Sigmoid colon (tissue), 7 donors: ENCODE measurements at places on chromosomes 5 and 9. TPM values are rescaled to one million over a fixed set of nuclear protein-coding genes. Genes with fewer than 3 reads are reported as not detected.

DNA sequence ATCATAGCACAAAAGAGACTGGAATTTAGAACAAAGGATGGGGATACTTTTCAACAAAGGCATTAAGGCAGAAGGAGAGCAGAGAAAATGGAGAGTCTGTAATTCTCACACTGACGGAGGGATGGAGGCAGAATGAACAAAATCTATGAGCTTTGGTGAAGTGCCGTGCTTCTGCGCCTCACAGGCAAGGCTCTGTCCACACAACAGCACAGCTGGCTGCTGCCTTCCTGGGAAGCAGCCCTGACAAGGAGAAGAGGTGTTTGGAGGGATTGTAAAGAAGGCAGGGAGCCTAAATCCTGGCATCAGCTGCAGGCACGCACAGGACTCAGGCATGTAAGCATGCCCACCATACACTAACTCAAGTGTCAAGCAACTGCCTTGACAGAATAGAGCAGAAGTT is 485.2 kb upstream of the KIF2A start:
- H3K36me3 ChIP-seq, result no peaks in the 10 kb centered on the region
- peaks cover 9% of the 10 kb centered on the region for H3K4me1 ChIP-seq
- DNase-seq, result no peak
- no peak overlapping the region for H3K27ac ChIP-seq

- DNase-seq, result no peak
- H3K4me3 ChIP-seq, result no peak overlapping the region
- no peaks in the 10 kb centered on the region for H3K36me3 ChIP-seq
Measured at GRCh38 chr9:14014218-14014617, 299.7 kb downstream of the NFIB start.

DNA sequence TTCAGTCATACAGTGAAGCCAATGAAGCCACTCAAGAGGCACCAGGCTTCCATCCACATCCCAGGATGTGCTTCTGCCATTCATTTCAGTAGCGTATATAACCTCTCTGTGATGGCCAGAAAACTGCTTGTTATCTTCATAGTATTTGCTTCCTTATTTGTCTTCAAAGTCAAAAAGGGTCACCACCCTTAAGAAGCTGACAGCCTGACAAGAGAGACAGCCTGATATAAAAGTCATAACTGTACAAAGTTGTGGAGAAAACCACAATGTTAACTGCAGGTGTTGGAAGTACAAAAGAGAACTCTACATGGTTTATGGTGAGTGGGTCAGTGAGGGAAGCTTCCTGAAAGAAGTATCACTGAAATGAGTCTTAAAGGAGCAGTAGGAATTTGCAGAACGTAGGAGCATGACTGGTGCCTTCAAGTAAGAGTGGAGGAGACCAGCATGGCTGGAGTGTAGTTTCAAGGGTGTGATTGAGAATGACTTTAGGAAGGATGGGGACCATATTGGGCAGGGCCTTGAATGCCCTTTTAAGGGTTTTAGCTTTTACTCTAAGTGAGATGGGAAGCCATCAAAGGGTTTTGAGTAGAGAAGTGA is 33.7 kb downstream of the NIM1K start:
- no peaks in the 10 kb centered on the region for H3K27me3 ChIP-seq
- H3K36me3 ChIP-seq, result no peaks in the 10 kb centered on the region
- no peak overlapping the region for H3K27ac ChIP-seq
- H3K4me1 ChIP-seq, result no peaks in the 10 kb centered on the region

- no peak for DNase-seq
- peaks cover 4% of the 10 kb centered on the region for H3K4me1 ChIP-seq
- no peak overlapping the region for H3K4me3 ChIP-seq
- H3K36me3 ChIP-seq, result no peaks in the 10 kb centered on the region
- H3K27me3 ChIP-seq, result no peaks in the 10 kb centered on the region
Measured at GRCh38 chr5:113264046-113264445, 170.7 kb downstream of the TSSK1B start.

DNA sequence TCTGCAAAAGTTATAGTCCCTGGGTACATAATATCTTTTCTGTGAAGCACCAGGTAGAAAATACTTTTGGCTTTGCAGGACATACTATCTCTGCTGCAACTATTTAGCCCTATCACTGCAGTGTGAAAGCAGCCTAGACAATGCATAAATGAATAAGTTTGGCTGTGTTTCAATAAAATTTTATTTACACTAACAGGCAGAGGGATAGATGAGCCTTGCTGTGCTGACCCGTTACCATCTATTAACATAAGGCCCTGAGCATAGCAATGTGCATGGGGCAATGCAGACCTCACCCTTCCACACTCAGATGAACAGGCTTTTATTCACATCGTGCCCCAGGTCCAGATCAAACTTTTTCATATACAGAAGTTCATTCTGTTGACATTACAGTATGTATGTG is 27.8 kb downstream of the RASEF start:
- H3K27me3 ChIP-seq, result no peaks in the 10 kb centered on the region
- H3K36me3 ChIP-seq, result no peaks in the 10 kb centered on the region
- no peak overlapping the region for H3K27ac ChIP-seq

DNA sequence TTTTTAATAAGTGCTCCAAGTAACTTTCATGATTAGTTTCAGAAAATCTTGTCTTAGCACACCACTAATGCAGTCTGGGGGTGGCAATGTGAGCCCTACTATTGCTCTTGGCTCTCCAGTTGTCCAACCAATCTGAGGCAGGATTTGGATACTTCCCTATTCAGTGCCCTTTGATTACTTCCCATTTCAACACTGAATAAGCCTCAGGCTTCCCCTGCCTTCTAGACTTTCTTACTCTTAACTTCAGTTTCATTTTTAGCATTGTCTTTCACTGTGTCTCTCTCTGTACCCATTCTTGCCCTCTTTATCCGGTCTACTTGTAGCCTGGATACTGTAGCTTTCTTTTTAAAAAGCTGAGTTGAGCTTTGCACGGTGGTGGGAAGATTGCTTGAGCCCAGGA is 186.1 kb downstream of the C9orf152 start:
- no peak overlapping the region for H3K27ac ChIP-seq
- H3K4me3 ChIP-seq, result no peak overlapping the region
- H3K36me3 ChIP-seq, result no peaks in the 10 kb centered on the region
- no peaks in the 10 kb centered on the region for H3K4me1 ChIP-seq
- DNase-seq, result no peak

- no peak overlapping the region for H3K4me3 ChIP-seq
- DNase-seq, result no peak
- peaks cover 15% of the 10 kb centered on the region for H3K36me3 ChIP-seq
- H3K4me1 ChIP-seq, result no peaks in the 10 kb centered on the region
- H3K27ac ChIP-seq, result no peak overlapping the region
Measured at GRCh38 chr5:1067141-1068121, 44.4 kb downstream of the SLC12A7 start.

GRCh38 chr5:180334751-180335613 is 18.2 kb downstream of the GFPT2 start:
- H3K27ac ChIP-seq, result no peak overlapping the region
- peak; percentile 61 for DNase-seq
- H3K4me1 ChIP-seq, result peaks cover 5% of the 10 kb centered on the region
- H3K36me3 ChIP-seq, result peaks cover 21% of the 10 kb centered on the region
- no peaks in the 10 kb centered on the region for H3K27me3 ChIP-seq

DNA sequence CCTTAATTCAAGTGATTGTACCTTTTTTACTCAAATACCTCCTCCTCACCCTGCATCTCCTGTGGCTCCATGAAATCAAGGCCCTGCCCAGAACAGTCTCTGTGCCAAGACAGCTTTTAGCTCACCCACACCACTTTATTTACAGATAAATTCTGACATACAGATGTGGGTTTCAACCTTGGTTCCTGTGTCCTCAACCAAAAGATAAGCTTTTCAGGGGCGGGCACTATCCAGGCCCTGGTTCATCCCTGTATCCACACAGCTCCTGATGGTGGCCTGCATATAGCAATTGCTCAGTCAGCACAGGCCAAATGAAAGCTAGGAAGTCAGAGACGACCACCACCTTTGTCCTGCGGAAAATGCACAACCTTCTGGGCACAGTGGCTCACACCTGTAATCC is 8.3 kb downstream of the SHB start:
- peak; percentile 43 for DNase-seq
- H3K4me3 ChIP-seq, result no peak overlapping the region
- H3K36me3 ChIP-seq, result no peaks in the 10 kb centered on the region
- no peak overlapping the region for H3K27ac ChIP-seq
- peaks cover 58% of the 10 kb centered on the region for H3K4me1 ChIP-seq

- no peak for DNase-seq
- H3K4me1 ChIP-seq, result no peaks in the 10 kb centered on the region
- no peaks in the 10 kb centered on the region for H3K27me3 ChIP-seq
- no peak overlapping the region for H3K4me3 ChIP-seq
- no peak overlapping the region for H3K27ac ChIP-seq
Measured at GRCh38 chr9:28407351-28407750, 834.1 kb upstream of the C9orf72 start.

DNA sequence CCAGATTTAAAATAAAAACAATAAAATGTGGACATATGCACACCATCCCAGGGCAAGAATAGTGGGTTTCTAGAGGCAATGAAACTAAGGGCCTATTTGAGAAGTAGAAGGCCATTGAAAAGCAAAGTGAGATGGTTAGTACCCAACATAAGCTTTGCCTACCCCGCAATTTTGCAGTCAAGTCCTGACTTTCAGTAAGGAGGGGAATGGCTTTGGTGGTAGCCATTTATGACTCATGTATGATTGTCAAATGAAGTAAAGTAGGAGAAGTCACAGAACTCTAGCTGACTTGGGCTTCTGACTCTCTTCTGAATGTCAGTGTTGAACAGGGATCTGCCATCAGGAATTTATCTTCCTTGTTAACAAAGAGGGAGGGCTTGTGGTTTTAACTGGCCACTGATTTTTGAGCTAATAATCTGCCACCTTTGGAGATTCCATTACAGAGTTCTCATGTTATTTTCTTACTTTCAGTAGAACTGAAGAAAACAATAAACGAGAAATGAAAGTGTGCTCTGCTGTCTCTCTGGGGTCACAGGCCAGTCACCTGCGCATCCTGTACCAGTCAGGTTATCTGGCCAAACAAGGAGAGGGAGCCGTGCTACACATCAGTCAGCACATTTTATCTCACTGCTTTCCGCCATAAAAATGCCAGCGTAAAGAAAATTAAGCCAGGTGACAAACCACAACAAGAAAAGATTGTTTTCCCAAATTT is 14.3 kb upstream of the SNCAIP start:
- H3K36me3 ChIP-seq, result no peaks in the 10 kb centered on the region
- no peak overlapping the region for H3K4me3 ChIP-seq
- no peak overlapping the region for H3K27ac ChIP-seq
- no peak for DNase-seq

DNA sequence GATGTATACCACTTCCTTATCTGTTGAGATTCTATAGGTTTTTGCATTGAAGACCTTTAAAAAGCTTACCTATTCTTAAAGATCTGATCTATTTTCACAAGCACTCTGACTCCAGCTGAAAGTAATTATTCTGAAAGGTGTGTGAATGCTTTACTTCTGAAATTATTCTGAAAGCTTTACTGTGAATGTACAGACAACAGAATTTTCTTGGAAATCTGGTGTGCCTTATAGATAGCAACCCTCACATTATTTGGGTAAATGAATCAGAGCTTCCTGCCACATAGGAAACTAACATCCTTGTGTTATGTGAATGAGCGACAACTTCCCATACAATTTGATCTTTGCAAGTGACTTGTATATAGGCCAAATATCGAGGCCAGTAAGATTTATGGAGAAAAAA is 6.5 kb downstream of the CDO1 start:
- no peaks in the 10 kb centered on the region for H3K36me3 ChIP-seq
- H3K27me3 ChIP-seq, result peaks cover 13% of the 10 kb centered on the region
- H3K4me3 ChIP-seq, result no peak overlapping the region
- no peaks in the 10 kb centered on the region for H3K4me1 ChIP-seq
- no peak for DNase-seq

SCGB3A2 gene
- total RNA-seq, result not detected

TAS2R1 gene
- total RNA-seq, result not detected

GABRA6 gene
- not detected for total RNA-seq

NTMT1 gene
- total RNA-seq, result 22.5 TPM
